ENCODE measurements at places on chromosomes 4 and X.
A peak's percentile ranks its signal among the peaks of the same experiment; 100 is the strongest.

DNA sequence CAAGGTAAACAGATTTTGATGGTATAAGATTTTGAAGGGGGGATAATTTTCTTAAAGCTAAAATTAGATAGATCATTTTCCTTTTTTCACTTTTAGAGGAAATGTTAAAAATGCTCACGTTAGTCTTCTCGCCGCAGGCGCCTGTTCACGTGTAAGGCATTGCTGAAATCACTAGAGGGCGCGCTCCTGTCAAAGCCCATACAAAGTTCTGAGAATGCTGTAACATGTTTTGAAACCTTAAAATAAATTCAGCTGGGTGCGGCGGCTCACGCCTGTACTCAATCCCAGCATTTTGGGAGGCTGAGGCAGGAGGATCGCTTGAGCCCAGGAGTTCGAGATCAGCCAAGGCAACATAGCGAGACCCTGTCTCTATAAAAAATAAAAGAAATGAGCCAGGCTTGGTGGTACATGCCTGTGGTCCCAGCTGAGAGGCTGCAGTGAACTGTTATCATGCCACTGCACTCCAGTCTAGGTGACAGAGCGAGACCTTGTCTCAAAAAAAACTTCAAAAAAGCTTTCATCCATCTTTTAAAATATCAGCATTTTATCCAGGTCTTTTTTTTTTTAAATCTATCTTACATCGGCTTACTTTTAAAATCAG lies 138.0 kb downstream of the RBMX2 start:
- DNase-seq = peak; percentile 59

- no peak for DNase-seq
Observed at GRCh38 chr4:120761070-120761469, 161.5 kb downstream of the PRDM5 start.

GRCh38 chr4:188143731-188144130 lies 4.5 kb downstream of the TRIML1 start:
- no peak for DNase-seq

- no peak for DNase-seq
Observed at GRCh38 chr4:113788888-113789287, 27.4 kb upstream of the CAMK2D start.

GRCh38 chr4:71283642-71284257 lies 55.1 kb upstream of the SLC4A4 start:
- no peak for DNase-seq

GRCh38 chrX:130772105-130772775 lies 130.8 kb downstream of the ENOX2 start:
- no peak for DNase-seq

DNA sequence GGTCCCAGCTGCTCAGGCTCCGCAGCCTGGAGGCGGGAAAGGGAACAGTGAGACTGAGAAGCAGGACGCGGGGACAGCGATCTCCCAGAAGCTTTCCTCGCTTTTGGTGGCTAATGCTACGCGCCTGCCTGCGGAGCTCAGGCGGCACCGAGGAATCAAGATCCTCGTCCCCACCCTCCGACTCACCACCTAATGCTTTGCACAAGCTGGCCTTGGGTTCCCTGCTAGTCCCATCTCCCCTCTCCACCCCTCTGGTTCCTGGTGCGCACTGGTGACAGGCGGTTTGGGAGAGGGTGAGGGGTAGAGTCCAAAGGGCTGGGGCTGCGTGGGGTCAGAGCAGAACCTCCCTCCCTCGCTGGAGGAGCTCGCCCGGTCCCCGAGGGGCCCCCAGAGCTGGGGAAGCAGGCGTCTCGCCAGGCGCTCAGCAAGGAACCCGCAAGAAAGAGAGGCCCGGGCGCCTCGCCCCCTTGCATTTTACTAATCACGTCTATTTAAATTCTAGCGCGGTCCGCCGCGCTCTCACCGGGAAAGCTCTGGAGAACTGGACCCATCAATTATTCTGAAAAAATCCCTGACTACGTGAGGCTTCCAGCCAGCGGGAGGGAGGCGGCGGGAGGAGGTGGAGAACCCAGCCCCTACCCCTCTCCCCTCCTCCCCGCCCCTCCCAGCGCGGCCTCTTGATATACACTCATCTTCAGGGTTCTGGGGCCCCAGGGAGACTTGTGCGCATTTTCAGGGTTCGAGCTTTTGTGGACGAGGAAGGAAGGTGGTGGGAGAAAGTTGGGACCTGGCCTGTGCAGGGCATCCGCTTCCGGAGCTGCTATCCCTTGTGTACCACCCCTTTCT lies 9.1 kb downstream of the POU4F2 start:
- no peak for DNase-seq

DNA sequence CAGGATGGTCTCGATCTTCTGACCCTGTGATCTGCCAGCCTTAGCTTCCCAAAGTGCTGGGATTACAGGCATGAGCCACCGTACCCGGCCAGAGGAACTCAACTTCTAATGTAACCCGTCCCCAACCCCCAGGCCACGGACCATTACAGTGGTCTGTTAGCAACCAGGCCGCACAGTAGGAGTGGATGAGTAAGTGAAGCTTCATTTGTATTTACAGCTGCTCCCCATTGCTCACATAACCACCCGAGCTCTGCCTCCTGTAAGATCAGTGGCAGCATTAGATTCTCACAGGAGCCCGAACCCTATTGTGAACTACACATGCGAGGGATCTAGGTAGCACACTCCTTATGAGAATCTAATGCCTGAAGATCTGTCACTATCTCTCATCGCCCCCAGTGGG lies 119.6 kb downstream of the SHROOM3 start:
- no peak for DNase-seq

DNA sequence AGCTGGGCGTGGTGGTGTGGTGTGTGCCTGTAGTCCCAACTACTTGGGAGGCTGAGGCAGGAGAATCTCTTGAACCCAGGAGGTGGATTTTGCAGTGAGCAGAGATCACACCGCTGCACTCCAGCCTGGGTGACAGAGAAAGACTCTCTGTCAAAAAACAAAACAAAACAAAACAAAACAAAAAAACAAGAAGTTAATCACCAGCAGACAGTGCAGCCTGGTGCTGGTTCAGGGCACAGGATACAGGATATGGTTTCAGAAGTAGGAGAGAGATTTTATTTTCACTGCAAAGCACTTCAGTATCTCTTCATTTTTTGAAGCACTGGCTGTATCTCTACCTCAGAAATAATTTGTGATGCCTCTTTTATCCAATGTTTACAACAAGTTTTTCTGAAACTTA lies 1222.9 kb upstream of the PRKX start:
- no peak for DNase-seq

GRCh38 chrX:130097507-130098209 lies 12.6 kb downstream of the ELF4 start:
- DNase-seq = peak; percentile 41

DNA sequence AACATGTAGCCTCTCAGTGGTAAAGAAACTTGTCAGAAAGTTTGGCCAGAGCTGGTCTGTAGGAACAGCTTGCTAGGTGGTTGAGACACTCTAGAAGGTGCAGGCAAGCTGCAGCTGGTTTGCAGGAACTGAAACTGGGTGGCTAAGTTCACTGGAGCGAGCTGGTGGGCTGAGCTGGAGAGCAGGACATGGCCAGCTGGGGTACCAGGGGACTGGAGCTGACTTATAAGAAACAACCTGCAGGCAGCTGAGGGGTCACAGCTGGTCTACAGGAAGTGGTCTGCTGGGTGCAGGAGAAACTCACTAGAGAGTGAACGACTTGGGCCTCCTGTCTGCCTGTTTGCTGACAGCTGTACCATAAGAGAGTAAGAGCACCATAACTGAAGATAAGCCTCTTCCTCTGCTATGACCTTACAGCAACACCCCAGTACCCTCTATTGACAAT lies 157.1 kb upstream of the LNX1 start:
- no peak for DNase-seq

DNA sequence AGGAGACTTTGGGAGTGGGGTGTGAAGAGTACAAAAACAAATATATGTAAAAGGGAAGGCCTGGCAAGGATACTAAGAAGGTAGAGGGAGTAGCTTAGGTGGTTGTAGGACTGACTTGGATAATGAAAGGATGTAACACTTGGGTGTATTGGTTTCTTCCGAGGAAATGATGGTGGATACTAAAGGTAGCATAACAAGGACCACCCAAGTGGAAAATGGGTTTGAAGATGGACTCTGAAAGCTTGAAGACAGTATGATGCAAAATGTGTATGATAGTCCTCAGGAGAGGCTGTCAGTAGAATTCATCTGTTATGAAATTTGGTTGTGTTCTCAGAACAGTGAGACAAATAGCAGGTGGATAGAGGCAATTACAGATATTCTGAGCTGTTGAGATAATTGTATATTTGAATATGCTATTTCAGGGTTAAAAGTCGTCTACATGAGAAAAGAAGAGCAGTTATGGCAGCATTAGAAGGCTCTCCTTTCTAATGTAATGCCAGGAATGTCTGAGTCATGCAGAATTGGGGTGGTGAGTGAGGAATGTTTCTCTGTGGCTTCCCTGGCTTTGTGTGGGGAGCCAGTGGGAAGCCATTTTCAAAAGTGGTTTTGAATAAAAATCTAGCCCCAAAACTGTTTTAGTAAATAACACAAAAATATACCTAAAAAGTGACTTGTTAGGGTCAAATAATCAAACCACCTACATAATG lies 75.6 kb downstream of the FHIP1A start:
- no peak for DNase-seq

- DNase-seq = no peak
Observed at GRCh38 chr4:57125996-57126395, 15.8 kb upstream of the IGFBP7 start.

Measured in thyroid gland (tissue), 4 donors.